NCI-H2081 treated with DMSO at 0.1 percent for 48 hours (cell line): ENCODE measurements at places on chromosomes 3 and 15.

DNA sequence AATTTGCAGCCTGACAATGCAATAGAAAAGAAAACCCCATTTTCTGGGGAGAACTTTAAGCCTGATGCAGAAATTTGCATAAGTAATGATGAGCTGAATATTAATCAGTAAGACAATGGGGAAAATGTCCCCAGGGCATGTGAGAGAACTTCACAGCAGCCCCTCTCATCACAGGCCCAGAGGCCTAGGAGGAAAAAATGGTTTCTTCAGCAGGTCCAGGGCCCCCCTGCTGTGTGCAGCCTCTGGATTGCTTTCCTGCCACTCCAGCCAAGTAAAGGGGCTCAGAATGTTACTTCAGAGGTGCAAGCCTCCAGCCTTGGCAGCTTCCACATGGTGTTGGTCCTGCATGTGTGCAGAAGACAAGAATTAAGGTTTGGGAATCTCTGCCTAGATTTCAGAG lies 900.3 kb upstream of the ROBO1 start:
- DNase-seq = no peak

DNA sequence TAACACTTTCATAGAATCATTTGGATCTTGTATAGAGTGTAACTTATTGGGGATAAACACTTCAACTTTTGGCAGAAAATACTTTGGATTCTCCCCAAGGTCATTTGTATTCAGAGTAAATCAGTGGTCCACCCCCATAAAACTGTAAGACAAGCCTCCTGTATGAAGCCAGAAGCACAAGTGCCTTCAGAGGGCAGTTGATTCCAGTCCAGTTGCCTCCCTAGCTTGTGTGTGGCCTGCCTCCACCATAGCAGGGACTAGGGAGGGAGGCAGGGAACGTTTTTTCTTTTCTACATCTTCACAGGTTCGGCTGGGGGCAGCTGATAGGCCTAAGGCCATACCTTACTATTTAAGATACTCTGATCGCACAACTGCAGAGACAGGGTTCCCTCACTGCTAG lies 11.6 kb downstream of the GORASP1 start:
- no peak for DNase-seq

GRCh38 chr3:42051384-42052131 lies 39.6 kb upstream of the TRAK1 start:
- DNase-seq = no peak

DNA sequence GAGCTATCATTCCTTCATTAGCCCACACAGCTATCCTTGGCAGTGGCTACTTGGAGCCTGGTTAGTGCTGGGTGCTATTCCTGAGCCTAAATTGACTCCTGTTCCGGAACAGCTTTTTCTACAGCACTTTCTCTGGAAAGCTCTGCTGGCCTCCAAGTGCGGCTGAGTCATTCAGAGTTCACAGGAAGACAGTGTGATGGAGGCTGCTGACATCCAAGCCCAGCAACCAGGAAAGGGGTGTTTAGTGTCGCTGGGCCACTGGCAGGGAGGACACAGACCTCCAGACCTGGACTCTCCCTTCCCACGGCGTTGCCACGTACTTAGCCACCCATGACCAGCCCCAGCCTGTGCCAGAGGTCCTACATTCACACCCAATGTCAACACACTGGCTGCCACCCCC lies 28.7 kb downstream of the CACNA2D2 start:
- no peak for DNase-seq
